ENCODE measurements at places on chromosomes 16 and 17.

DNA sequence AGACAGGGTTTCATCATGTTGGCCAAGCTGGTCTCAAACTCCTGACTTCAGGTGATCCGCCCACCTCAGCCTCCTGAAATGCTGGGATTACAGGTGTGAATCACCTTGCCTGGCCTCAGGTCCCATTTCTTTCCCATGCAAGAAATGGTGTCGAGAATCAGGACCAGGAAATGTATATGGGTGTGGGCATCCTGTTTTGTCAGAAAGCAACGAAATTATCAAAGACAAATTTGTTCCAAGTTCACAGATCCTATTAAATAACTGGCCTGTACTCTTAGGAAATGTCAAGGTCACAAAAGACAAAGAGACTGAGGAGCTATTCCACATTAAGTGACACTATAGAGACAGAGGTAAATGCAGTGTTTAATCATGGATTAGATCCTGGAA lies 17.1 kb upstream of the ST6GALNAC1 start:
- no peak for DNase-seq

GRCh38 chr17:67110619-67111018 lies 66.3 kb downstream of the CACNG1 start:
- DNase-seq = no peak

GRCh38 chr17:34980353-34980680 lies at the start of gene LIG3:
TSS of gene LIG3 (plus strand) at chr17:34980512. CDS start at chr17:34983006, 2,494 bp downstream.
- peak; percentile 75 for DNase-seq

GRCh38 chr17:17042851-17043460 lies 699 bp downstream of the MPRIP start:
- DNase-seq = no peak

DNA sequence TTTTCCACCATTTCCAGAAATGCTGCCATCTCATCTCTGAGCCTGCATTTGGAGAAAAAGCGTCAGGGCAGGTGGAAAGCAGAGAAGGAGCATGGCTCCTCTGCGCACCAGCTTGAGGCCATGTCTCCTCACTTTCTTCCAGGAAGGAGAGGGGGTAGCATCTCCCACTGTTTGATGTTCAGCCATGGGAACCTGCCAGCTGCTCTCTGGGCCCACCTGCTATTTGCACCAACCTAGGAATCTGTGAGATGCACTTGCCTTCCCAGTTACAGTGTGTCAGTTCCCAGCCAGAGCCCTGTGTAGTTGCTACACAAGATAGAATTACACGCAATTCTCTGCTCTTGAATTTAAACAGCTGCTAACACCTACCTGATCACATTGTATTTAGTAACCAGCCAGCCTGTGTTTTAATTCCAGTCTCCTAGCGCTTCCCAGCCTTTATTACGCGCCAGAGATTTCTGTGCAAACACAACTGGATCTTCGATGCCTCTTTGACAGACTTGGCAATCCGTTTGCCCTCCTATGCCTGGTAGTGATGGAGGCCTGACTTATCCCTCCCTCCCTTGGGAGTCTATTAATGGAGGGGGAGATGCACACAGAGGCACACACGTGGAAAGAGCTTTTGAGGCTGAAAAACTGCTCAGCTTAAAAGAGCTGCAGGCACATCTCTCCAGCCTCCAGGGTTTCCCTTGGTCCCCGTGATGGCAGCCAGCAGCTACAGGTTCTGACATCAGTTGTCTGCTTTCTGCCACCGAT lies 98.1 kb upstream of the SEC14L1 start:
- DNase-seq = peak; percentile 67

DNA sequence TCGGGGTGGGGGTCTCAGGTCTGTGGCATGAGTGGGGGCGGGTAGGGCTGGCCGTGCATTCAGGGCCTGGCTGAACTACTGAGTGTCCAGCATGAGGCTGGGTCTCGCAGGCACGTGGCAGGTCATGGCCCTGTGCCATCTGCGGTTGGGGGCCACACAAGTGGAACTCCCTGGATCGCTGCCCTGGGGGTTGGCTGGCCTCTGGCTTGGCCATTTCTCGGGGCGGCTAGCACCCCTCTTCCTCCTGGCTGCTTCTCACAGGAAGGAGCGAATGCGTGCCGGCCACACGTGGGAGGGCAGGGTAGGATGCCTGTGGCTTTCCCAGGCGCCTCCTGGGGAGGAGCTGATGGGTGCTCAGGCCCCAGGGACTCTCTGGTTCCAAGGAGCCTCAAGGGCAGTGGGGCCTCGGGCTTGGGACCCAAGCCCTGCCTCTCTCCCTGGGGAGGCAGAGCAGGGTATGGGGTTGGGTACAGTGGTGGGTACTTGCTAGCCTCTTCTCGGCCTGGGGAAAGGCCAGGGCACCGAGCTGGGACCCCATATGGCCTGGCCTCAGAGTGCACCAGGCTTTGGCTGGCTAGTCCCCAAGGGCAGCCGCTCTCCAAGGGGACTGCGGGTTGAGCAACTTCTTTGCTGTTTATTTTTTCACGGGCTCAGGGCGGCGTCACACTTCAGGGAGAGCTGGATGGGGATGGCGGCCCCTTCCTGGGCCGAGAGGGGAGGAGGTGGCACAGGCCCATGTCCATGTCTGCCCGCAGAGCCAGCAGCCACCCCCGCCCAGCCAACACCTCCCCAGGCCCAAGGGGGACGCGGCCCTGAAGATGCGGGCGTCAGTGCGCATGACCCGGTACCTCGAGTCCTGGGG lies 37.5 kb downstream of the ADCY7 start:
- DNase-seq = no peak

DNA sequence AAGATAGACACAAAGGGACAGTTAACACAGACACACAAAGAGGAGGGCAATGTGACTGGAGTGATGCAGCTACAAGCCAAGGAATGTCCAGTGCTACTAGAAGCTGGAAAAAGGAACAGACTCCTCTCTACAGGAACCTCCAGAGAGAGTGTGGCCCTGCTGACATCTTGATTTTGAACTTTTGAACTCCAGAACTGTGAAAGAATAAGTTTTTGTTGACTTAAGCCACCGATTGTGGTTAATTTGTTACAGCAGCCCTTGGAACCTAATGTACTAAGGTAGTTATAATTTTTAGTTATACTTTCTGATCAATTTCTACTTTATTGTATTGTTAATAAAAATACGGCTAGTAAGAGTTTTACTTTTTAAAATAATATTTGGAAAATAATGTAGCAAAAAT lies 129.1 kb downstream of the MYO1D start:
- no peak for DNase-seq

- no peak for DNase-seq
Measured at GRCh38 chr16:66353055-66353454, 13.4 kb upstream of the CDH5 start.

DNA sequence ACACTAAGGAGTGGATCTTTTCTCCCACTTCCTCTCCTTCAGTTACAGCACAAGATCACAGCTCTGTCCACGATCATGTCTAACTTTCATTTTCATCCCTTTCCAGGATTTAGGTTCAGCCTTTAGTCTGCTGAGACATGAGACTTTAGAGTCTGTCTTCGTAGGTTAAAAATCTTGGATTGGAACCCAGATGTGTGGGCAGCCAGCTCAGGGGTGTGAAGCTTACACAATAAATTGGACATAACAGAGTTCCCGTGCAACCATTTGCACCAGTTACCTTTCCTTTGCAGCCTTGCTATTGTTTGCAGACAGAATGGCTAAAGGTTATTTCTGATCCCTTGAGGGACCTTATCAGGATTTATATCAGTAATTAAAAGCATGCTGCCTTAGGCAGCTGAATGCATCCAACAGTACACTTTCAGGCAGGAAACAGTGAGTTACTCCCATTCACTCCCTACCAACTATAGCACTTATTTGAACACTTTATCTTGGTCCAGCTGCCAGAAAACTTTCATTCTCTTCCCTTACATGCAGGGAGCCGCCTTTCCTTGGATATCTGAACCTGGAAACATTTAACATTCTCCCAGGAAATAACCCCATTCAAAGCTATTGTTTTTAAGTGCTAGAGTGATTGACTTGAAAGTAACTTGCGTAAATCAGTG lies 87.3 kb downstream of the TMEM100 start:
- DNase-seq = no peak

DNA sequence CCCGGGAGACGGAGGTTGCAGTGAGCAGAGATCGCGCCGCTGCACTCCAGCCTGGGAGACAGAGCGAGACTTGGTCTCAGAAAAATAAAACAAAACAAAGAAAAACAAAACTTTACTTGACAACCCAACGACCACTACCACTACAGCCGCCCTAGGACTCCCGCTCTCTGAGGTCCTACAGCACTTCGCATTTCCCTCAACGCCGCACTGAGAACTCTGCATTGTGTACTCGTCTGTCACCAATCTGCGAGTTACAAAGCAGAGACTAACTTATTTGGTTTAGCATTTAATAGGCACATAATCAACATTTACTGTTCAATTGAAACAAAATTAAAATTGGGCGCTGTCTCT lies 479 bp upstream of the ZNF207 start:
- no peak for DNase-seq

GRCh38 chr16:80752541-80752940 lies 51.9 kb downstream of the CDYL2 start:
- no peak for DNase-seq

GRCh38 chr16:30996985-30997724 lies 12.1 kb downstream of the HSD3B7 start:
- DNase-seq = no peak

- DNase-seq = no peak
Measured at GRCh38 chr16:65521633-65522328, 399.9 kb upstream of the CDH11 start.

GRCh38 chr17:77619326-77619725 lies 339.2 kb upstream of the TNRC6C start:
- DNase-seq = no peak

- no peak for DNase-seq
Measured at GRCh38 chr17:47907932-47908562, 12.0 kb downstream of the SP2 start.

GRCh38 chr17:59425085-59425931 lies 93.9 kb downstream of the YPEL2 start:
- DNase-seq = no peak

- DNase-seq = no peak
Measured at GRCh38 chr16:54673313-54673712, 257.4 kb upstream of the IRX5 start.

DNA sequence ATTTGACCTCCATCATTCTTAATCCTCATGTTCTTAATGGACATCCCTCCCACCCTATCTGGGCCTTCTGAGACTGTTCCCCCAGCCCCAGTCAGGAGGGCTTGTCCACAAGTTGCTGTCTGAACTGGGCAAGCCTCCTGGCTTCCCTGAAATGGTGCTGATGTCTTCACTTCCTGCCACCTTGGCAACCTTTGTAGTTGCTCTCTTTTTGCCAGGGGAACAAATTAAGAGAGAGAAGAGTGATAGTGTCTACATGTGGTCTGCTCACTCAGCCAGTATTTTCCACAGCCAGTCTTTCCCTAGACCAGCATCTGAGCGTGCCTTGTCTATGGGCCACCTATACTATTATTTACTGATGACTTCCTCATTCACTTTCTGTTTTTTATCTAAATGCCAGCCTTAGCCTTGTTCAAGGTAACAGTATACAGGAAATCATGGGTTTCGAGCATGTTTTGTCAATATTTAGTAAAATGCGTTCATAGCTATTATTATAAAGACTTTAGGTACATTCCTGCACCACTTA lies 710.1 kb downstream of the MAF start:
- DNase-seq = no peak

GRCh38 chr16:27551036-27551435 lies 1.1 kb downstream of the KATNIP start:
- DNase-seq = no peak

GRCh38 chr16:4544473-4544872 lies 5.9 kb upstream of the CDIP1 start:
- no peak for DNase-seq

DNA sequence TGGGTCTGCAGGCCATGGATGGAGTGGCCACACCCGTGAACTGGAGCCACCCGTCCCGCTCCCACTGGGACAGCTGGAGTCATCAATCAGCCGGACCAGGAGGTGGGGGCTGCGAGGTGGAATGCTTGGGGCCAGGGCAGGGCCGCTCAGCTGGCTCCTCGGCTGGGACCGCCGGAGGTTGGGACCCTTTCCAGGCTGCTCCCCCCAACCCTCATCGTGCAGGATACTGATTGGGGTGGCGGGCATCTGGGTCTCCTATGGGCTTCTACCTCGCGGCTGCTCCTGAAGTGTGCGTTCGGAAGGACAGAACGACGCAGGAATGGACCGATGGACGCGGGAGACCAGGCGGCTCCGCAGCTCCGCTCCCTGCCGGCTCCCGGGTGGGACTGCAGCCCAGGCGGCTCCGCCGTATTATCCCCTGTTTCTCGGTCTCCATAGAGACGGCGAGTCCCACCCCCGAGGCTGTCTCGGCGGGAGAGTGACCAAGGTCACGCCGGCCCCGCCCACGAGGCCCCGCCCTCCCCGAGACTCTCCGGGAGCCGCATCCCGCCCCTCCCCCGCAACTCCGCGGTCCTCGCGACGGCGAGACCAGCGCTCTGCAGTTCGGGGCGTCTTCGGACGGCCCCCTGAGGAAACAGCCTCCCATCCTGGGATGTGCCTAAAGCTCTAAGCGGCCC lies at the start of gene TPPP3:
TPPP3 (minus strand) TSS at position 388 of the 677 bp plus-strand sequence. CDS start 2,387 bp downstream, outside the sequence.
- no peak for DNase-seq

GRCh38 chr16:30032083-30032819 lies 1.2 kb upstream of the TLCD3B start:
- no peak for DNase-seq

DNA sequence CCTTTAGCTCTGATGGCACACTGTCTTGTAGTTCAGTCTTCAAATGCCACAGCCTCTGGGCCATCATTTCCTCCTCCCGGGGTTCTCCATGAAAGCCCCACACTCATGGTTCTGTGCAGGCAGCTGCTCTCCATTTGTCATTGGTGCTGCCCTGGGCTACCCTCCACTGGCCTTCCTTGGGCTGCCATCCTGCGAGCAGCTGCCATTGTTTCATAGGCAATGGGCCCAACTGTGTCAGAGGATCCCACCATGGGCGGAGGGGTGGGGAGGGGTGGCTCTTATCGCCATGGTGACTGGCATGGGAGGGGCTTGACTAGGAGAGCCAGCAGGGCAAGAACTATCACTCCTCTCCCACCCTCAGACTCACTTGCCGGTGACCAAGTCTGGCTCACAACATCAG lies 38.6 kb upstream of the BRD7 start:
- DNase-seq = no peak

DNA sequence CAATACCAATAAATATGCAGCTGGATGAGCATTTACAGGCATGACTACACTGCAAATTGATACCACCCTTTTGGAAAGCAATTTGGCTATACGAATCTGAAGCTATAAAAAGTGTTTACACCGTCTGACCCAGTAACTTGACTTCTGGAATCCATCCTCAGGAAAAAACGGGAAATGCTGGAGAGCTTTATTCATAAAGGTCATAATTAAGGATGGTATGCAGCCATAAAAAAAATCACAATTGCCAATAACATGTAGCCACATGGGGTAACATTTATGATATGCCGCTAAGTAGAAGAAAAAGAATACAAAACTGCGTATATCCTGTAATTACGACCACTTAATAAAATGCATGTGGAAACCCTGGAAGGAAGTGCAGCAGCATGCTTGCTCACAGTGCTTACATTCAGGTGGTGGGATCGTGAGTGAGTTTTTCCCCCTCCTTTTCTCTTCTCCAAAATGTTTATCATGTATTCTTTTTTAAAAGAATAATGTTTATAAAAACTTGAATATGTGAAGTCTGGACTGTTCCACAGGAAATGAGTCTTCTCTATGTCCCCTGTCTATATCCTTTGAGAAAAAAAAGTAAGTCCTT lies 34.2 kb downstream of the COPRS start:
- DNase-seq = no peak

- DNase-seq = no peak
Measured at GRCh38 chr17:80967404-80967872, 24.2 kb upstream of the CHMP6 start.

Measured in NCI-H187 treated with DMSO at 0.1 percent for 48 hours (cell line).